ENCODE measurements at places on chromosomes 13 and 19.

- DNase-seq, result no peak
Observed at GRCh38 chr19:426725-427445, 17.9 kb upstream of the C2CD4C start.

DNA sequence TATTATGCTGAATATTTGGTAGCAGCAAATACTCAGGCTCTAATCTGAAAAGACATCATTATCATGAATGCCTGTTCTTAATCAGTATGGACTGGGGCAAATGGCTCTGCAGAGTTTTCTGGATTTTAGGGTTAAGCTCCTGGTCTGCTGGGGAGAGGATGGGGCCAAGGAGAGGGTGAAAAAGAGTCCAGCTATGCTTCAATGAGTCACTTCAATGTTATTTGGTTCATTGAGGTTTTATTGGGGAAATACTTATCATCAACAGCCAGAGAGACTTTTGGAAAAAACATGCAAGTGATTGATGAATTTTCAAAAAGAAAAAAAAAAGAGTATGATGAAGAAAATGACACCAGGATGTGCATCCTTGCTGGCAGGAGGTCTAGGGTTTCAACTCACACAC, 278.3 kb downstream of the UQCRFS1 start:
- no peak for DNase-seq

- DNase-seq, result no peak
Observed at GRCh38 chr13:35378939-35379338, 97.5 kb downstream of the MAB21L1 start.

DNA sequence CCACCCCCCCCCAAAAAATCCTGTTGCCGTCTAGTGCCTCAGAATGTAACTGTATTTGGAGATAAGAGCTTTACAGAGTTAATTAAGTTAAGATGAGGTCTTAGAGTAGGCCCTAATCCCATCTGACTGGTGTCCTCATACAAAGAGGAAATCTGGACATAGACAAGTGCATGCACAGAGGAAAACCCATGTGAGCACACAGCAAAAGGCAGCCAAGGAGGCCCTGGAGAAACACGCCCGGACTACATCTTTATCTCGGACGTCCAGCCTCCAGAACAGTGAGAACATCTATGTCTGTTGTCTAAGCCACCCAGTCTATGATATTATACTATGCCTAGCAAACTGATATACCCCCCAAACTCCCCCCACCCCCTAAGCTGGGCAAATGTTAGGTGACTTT, 193.8 kb downstream of the KATNAL1 start:
- DNase-seq, result no peak

GRCh38 chr13:109728791-109729731, 57.3 kb downstream of the IRS2 start:
- DNase-seq, result no peak

DNA sequence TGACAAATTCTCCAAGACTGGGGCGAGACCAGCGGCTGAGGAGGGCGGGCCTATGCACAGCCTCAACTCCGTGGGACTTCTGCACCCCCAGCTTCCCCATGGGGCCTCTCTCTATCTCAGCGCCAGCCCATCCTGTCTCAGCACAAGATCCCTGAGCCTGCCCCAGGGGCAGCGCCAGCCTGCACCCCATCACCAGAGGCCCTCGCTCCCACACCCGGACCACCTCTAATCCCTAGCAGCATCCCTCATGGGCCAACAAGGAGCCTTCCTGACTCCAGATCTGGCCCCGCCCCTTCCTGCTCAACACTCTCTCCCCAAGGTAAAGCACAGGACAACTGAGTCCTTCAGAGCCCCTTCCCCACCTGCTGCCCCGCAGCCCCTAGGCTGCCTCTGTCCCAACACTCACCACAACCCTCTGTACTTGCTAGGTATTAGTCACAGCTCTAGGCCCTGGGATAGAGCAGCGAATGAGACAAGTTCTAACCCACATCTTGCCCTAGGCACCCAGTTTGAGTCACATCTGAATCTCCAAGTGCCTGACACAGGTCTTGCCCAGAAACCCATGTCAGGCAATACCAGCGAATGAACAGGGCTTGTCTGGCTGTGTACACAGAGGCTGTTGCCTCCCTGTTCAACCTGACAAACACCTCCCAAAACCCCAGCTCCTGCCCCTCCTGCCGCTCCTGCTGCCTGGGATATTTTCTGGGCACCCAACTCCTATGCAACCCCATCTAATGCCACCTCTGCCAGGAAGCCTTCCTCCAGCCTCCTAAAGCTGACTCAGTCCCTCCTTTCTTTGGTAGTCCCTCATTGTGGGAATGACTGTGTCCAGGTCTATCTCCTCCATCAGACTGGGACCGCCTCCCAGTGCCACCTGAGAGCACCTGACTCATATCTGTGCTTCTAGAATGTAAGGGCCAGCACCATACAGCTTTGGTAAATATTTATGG, 18.6 kb downstream of the GRIK5 start:
- no peak for DNase-seq

DNA sequence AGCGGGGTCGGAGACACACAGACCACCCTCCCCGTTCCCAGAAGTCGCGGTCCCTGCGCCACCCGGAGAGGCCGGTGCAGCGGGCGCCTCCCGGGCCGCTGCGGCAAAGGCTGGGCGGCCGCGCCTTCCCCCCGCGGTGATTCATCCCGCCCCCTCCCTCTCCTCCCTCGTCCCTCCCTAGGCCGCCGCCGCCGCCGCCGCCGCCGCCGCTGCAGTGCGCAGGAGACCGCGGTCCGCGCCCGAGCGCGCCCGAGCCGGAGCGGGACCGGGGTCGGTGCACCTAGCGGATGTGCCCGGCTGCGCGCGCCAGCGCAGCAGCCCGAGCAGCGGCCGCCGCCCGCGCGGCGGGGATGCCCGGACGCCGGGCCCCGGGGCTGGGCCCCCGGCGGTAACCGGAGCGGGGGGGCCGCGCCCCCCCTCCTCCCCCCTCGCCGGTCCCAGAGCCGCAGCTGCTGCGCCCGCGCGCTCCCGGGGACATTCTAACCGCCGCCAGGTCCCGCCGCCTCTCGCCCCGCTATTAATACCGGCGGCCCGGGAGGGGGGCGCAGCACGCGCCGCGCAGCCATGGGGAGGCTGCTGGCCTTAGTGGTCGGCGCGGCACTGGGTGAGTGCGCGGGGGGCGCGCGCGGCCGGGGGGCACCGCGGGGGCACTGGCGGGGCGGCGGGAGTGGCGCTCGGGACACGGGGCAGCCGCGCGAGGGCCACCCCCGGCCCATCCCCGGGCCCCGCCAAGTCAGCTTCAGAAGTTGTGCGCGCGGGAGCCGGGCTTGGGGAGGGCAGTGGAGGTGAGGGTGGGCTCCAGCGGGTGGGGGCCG, at the start of gene SCN1B:
Gene SCN1B, plus strand, starts transcription at position 214 of the 815 bp plus-strand sequence. Its CDS starts 351 bp downstream, at position 565.
- DNase-seq, result peak; percentile 74

GRCh38 chr13:44096901-44097300, 217.2 kb downstream of the LACC1 start:
- no peak for DNase-seq

DNA sequence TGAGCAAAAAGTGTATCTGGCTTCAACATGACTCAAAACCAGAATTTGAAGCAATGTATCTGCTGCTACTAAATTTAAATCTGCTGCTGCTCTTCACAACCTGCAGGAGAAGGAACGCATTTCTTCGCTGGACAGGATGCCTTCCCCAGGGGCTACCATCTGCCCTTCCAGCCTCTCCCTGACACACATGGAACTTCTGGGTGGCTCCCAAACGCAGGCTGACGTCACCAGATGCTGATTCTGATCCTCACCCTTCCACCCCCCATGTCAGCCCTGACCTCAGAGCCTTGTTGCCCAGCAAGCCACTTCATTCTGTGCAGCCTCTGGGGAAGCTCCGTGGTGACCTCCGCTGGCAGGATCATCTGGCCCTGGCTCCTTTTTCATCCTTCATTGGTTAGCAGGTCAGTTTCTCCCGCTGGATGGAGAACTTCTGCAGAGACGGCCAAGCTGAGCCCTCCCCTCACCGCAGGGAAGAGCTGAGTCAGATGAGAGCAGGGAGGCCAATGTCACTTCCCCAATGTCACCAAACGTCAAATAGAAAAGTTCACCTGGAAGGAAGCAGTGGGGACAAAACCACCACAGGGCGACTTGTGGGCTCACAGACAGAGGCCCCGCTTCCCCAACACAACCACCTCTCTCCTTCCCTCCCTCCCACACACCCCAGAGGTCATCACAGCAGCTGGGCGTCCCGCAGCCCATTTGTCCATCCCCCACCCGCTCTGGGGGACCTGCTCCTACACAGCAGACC, 14.0 kb upstream of the RAB20 start:
- DNase-seq, result no peak

DNA sequence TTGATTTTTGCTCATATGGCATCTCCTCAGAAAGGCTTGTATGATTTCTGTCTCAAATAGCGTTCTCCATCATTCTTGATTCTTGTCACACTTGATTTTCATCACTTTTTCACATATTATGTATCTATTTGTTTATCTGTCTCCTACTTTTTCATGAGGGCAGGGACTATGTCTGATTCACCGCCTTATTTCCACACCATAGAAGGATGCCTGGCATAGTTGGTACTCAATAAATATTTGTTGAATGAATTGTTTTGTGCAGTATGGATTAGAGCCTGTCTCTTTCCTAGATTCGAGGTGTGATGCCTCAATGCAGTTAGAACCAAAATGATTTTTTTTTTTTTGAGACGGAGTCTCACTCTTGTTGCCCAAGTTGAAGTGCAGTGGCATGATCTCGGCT, 12.1 kb downstream of the SAE1 start:
- DNase-seq, result no peak

GRCh38 chr19:13091400-13092157, 11.1 kb downstream of the LYL1 start:
- no peak for DNase-seq

GRCh38 chr19:48683349-48683748, 10.5 kb upstream of the NTN5 start:
- DNase-seq, result no peak

DNA sequence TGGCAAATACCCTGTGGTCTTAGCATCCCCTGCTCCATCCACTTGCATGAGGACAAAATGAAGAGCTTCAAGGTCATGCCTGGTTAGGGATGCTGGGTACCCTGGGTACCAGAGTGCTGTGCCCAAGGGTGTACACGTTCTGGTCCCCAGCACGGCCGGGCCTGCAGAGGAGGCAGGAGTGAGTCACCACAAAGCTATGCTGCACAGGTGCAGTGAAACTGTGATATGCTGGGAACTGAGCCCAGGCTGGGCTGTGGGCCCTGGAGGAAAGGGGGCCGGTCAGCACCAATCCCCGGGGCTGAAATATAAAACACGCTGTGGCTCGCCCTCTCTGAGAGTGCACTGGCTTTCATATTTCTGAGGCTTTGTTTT, 95.1 kb downstream of the TSHZ3 start:
- DNase-seq, result no peak

DNA sequence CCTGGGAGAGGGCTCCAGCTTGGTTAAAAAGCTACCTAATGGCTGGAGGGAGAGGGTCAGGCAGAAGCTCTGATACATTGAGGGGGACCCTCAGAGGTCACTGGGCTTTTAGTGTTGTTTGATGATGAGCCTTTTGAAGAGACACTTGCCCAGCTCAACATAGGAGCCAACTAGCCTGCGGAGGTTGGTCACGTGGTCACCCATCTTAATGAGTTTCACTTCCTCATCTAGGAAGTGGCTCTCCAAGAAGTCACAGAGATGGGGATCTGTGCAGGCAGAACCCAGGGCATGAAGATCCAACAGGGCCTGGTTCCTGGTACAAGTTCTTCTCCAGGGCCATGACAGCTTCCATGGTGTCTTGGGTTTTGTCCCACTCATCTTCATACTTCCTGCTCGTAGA, 33.4 kb downstream of the IPO5 start:
- no peak for DNase-seq

- no peak for DNase-seq
Observed at GRCh38 chr13:44664308-44664707, 88.2 kb upstream of the TSC22D1 start.

GRCh38 chr13:110046811-110047210, 260.1 kb downstream of the COL4A1 start:
- DNase-seq, result no peak

DNA sequence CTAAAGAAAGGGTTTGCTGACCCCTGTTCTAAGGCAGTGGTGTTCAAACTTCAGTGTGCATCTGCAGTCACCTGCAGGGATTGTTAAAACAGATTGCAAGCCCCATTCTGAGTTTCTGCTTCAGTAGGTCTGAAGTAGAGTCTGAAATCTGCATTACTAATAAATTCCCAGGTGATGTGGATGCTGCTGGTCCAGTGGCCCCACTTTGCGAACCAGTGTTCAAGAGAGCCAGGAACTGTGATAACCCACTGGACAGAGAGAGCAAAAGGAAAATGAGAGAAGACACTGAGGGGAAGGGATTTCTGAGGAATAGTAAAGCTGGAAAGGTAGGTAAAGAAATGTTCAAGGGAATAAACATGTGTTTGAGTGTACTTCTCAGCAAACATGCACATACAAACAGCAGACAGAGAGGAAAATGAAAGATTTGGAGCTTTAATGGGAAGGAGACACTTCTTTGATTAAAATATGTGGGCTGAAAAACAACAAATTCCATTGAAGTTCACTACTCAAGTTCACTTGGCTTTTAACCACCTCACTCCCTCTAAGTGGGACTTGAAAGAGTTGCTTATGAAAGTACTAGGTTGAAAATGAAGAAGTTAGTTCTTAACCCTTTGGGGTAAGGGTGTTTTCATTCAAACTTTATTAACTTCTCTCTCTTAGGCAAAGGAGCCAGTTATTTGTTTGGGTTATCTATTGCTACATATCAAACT, 26.4 kb upstream of the FAM216B start:
- no peak for DNase-seq

DNA sequence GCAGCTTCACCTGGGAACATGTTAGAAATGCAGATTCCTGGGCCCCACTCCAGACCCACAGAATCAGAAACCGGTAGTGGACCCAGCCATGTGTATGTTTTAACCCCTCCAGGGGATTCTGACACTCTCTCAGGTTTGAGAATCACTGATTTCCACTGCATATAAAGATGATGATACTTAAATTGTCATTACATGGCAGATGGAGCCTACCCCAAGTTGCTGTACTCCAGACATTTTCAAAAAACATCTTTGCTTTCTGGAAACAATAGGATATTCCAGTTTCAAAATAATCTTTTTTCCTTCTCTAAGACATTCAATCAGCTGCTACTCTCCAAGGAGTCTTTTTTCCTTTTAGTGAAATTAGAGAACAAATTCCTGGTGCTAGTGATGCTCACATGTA, 48.6 kb upstream of the RGCC start:
- DNase-seq, result no peak

GRCh38 chr13:71775966-71776365, 91.0 kb downstream of the DACH1 start:
- DNase-seq, result no peak

DNA sequence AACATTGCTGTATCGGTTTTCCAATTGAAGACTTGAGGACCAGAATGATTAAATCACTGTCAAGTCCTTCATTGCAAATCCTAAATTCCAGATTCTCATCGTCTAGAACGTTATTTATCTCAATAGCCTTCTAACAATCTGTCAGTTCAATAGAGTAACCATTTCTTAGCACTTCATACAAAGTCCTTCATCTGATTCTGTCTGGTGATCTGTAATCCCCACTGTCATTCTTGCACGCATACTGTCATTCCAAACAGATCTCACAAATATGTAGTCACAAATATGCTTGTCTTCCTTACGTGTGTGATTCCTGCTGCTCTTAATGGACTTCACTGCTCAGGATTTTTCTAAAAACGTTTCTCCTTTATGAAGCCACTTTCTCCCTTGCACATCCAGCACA, 1197.5 kb downstream of the EFNB2 start:
- DNase-seq, result no peak

Measured in stimulated activated CD4-positive, alpha-beta T cell treated with anti-CD3 and anti-CD28 coated beads, Interleukin-2, amount 100 ng/mL, for 24 hours (primary cell).